ENCODE measurements at places on chromosomes 7 and 10.

DNA sequence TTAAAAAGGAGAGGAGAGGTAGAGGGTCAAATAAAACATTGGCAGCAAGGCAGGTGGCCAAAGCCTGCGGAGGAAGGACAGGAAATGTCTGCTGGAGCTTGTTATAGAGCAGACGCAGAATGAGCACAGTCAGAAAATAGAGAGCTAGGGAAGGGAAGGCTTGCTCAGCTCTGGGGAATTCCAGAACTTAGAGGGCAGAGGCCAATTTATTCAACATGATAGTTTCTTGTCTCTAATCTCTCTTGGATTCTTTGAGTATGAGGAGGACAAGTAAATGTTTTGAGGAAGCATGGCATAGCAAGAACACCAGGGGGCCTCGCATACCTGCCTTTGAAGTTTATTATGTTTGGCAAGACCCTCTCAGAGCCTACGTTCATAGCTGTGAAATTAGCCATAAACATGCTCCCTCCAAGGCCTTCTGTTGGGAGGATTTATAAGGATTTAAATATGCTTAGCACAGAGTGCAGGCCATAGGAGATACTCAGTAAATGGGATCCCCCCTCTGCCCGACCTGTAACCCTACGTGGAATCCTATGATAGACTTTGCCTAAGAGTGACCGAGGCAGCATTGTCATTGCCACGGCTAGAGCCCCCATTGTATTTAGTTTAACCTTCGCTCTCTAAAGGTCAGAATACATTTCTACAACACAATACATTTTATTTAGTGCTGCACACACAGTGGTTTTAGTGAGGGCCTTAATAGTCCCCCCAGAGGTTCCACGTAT, 293.9 kb downstream of the CCDC3 start:
- DNase-seq: no peak

DNA sequence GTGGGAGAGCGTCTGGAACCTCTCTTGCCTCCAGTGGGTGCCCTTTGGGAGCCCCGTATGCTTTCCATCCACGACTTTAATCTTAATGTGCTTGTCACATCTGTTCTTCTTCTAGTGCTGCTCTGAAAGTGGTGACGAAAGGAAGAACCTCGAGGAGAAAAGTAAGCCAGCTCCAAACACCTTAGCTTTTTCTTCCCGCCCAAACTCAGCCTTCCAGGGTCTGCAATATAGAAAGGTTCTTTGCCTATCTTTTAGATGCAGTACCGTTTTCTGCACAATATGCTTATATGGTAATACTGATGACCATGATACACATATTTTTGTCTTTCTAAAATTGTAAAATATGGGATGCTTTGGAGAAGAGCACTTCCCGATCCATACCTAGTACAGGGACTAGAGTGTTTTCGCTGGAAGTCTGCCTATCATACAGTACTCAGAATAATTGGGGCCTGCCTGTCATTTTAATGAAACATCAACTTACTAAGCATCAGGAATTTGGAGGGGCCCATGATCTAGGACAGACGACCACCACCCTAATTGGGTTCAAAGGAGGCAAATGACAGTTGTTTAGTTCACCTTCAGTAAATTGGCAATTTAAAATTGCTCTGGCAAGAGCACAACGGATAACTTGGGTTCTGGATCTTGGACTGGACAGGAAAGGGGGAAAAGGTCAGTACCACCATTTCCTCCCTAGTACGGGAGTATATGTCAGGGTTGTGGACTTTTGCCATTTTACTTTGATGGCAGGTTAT, 884 bp downstream of the RINT1 start:
- DNase-seq: no peak

DNA sequence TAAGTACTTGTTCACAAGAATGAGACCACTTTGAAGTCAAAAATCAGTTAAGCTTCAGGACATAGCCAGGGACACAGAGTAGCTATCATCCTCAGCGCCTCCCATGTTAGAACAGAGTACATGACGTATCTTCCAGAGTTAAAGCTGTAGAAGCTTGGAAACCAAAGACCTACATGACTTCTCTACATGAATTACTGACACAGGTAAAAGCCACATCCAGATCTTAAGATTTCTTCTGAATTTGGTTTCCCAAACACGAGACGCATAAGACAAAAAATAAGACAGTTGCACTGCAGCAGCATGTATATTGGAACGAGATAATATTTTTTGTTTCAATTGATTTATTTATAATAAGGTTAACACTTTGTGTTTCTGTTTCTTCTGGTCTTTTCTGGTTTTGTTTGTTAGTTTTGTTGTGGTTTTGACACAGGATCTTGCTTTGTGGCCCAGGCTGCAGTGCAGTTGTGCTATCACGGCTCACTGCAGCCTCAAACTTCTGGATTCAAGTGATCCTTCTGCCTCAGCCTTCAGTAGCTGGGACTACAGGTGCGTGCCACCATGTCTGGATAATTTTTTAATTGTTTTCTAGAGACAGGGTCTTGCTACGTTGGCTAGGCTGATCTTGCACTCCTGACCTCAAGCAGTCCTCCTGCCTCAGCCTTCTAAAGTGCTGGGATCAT, 10.2 kb upstream of the EPC1 start:
- DNase-seq: no peak

- DNase-seq: no peak
Observed at GRCh38 chr7:149776289-149776688, 2.9 kb upstream of the ZNF467 start.

GRCh38 chr7:29035044-29035740, 77.1 kb upstream of the TRIL start:
- DNase-seq: no peak

DNA sequence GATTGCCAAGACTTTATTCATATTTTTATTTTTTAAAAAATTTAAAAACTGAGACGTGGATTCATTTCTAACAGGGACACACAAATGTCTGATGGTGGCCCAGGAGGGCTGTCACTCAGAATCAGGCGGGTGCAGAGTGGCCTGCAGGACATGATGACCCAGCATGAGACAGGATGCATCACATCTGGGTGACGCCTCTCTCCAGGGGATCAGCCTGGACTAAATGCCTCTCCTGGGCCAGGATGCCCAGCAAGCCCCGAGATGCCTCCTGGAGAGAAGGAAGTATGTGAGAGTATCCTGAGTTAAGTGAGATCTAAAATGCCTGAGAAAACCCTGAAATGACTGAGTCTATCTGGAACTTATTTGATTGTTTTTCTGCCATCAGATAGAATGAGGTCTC, 16.9 kb upstream of the MTURN start:
- no peak for DNase-seq

DNA sequence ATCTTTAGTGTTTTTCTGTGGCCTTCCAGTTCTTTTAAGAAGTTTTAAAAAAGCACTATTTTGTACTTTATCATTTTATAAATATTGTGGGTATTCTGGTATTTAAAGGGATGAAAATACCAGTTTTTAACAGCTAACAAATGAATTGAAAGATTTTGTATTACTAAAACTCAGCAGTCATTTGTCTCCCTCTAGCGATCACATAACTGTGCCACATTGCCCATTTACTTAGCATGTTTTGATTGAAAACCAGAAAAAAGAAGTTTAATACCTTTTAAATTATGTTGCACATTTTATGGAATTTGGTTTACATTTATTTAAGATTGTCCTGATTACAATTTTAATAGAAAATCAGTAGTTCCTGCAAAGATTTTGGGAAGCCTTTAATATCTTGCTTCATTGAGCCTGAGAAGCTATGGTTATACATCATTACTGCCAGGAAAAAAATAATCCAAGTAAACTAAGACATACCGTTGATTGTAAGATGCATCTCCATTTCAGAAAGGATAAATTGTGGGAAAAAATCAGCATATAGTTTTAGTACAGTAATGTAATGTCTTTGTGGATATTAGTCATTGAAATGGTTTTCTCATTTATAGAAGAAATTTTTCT, 34.9 kb downstream of the TAX1BP1 start:
- no peak for DNase-seq
